ENCODE measurements at places on chromosomes 7 and 10.
A peak's percentile ranks its signal among the peaks of the same experiment; 100 is the strongest.

- DNase-seq, result peak; percentile 49
Observed at GRCh38 chr7:8442814-8443304, 9.4 kb downstream of the NXPH1 start.

DNA sequence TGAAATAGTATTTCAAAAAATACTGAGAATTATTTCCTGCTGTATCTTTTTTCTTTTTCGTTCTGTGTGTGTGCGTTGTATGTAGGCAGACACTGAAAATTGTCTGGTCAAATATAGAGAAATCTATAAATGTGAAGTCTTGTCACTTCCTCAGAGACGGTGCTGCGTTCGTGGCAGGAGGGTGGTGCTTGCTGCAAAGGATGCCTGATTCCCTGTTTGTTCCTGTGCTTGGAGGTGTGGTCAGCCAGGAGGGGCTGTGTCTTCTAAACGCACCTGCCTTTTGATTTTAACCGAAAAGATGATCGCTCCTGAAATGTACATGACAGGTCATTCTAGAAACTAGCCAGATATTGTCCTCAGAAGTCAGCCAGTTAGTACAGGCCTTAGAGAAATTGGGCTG is 32.5 kb upstream of the PRKAR1B start:
- DNase-seq, result no peak

- DNase-seq, result peak; percentile 98
Observed at GRCh38 chr7:29622335-29623265, 59.0 kb downstream of the PRR15 start.

- no peak for DNase-seq
Observed at GRCh38 chr10:84605802-84606201, 277.4 kb downstream of the CCSER2 start.

DNA sequence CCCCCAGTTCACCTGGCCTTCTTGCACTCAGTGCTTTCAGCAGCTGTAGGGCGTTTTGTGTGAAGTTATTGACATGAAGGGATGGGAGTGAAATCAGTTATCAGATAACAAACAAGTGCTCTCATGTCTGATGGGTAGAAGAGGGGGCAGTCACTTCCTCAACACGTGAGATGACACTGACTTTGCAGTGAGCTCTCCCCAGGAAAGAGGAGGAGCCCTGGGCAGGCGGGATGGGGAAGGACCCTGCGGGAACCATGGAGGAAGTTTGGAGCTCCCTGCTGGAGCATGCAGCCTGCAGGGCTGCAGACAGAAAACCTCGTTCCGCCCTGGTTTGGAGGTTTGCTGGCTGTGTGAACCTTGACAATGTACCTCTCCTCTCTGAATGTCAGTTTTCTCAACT is 38.7 kb downstream of the GPR26 start:
- no peak for DNase-seq

- DNase-seq, result no peak
Observed at GRCh38 chr10:44010873-44011602, 362.4 kb upstream of the ZNF32 start.

Measured in fibroblast of skin of scalp (primary cell).